ENCODE measurements at places on chromosomes 7 and 10.

GRCh38 chr7:127997226-127997922 lies 33.9 kb downstream of the LRRC4 start:
- no peak for DNase-seq

DNA sequence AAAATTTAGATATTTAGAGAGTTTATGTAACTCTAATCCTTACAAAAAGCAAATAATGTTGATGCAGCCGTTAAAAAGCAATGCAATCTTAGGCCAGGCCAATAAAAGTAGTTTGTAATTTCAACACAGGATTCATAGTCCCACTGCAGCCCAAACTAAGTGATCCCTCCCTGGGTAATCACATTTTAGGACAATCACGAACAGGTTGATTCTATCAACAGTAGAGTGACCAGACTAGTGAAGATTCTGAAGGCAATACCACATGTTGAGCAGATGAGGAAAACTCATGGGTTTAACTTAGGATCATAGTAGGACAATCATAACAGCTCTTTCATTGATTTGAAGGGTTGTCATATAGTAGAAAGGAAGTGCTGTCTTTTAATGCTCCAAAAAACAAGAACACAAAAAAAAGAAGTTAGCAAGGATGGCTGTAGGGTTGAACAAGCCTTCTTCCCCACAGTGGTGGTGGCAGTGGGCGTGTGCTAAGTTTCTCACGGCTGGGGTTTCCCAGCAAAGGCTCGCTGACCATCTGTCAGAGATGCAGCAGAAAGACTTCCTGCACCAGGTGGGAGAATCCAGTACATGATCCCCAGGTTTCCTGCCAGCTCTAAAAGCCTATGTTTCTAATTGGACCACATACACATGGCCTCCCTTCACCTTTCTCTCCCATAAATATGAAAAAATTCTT lies 212.2 kb downstream of the CHRM2 start:
- no peak for DNase-seq

DNA sequence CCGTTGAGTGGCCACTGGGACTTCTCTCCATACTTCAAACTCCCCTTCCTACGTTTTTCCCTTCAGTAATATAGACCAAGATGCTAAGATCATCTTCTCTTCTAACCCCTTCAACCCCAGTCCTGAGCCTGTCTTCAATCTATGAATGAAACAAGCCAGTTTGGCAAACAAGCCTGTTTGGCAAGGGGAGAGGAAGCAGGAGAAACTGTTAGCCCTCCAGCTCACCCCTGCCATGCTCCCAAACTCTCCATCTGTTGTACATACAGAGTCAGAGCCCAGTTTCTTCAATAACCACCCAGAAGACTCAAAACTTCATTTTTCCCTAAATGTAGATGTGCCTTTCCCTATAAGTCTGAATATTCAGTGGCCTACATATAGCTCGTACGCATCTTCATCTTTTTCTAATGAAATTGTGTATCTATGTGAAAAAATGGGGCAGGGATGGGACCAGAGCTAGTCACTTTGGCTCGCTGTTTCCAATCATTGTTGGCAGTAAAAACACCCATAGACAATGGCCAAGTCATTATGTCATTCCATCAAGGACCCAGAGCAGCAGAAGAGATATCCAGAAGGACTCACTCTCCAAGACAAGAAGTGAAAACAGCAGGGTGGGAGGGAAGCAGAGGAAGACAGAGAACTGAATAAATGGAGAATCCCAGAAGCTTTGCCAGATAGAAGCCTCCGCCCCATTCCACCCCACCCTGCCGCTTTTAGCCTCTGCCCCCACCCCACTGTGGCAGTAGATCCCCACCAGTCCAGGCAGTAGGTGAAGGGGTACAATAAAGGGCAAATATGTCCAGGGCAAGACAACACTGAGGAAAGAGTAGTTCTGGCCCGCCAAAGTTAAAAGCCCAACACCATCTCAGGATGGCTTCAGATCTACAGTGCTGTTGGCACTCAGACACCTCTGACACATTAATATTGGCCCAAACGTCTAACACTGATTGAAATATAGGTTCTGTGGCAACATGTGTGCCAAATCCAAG lies 87.3 kb downstream of the DOCK4 start:
- no peak for DNase-seq

DNA sequence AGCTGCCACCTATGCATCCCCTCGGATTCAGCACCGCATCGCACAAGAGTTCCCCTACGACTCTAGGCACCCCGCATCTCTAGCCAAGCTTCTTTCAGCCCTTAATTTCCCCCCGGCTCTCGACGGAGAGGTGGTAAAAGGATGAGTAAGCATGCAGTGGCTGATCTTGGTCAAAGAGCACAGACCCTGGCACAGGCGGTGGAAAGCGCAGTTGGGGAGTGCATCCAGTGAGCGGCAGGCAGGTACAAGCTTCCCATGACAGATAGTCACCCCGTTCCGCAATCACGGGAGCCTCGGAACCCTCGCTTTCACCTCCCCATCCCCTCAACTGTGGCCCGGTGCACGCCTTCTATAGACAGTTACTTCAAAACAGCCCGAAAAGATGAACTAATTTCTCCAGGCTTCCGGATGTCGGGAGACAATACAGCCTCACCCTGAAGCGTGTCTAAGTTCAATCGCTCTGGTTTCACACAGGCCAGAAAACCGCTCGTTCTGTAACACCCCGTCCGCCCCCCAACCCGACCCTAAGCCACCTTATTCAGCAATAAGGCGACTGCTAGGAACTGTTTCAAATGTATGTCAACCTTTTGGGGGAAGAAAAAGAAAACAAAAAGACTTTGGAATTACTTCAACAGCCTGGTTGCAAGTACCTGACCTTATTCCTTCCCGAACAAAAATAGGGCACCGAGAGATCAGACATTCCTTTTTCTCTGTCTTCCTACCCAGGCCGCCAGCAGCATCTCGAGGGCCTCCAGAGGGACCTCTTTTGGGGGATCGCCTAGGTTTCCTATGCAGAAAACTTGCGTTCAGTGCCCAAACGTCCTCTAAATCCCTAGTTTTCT lies 1.4 kb downstream of the RHEB start:
- no peak for DNase-seq

GRCh38 chr7:134724606-134725005 lies 54.8 kb upstream of the CALD1 start:
- DNase-seq, result peak; percentile 24

GRCh38 chr10:130497056-130498010 lies 361.1 kb downstream of the GLRX3 start:
- no peak for DNase-seq

DNA sequence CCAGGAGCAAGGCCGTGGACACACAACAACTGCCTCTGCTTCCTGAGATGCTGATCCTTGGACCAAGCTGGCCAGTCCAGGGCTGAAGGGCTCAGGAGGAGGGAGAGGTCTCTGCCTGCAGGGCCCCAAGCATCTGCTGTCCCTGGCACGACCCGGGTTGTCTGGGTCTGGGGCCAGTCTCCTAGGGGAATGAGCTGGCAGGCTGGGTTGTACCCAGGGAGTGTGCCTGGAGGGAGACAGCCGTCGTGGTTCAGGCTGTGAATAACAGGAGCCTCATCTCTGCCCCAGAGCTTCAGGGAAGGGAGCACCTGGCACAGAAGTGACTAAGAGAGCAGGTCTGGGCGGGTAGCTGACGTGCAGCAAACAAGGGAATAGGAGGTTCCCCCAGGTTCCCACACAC lies 17.9 kb upstream of the SERPINE1 start:
- peak; percentile 96 for DNase-seq

GRCh38 chr10:36538953-36539586 lies 586.3 kb upstream of the ANKRD30A start:
- peak; percentile 21 for DNase-seq

DNA sequence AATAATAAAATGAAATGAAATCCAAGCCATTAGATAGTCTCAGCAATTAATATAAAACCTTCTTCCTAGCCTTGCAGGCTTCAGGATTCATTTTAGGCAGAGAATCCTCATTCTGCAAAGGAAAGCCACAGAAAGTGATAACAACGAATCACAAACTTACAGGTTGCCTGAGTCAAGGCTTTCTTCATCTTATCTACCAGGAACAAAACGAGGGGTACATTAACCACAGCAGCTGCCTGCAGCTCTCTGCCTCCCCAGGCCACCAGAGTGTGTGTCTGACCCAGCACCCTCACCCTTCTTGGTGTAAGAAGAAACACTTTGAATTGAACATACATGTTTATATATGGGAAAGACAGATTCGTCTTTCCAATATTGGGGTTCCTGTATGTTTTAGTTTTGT lies 12.5 kb upstream of the TNS3 start:
- DNase-seq, result no peak

- DNase-seq, result no peak
These were observed 284.9 kb downstream of the OTUD1 start for GRCh38 chr10:23723796-23724195.

DNA sequence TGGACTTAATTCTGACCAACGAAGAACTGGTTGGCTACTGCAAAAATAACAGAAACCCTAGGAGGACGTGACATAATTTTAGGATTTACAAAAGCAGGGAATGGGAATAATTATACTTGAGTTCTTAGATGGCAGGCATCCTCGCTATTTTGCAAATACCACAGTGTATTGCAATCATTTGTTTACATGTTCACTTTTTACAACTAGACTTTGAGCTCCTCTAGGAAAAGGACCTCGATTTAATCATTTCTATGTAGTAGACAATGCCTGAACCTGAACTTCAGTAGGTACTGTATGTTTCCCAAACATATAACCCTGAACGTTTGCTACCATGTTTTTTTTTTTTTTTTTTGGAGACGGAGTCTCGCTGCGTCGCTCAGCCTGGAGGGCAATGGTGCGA lies 137.7 kb downstream of the CNOT4 start:
- DNase-seq, result no peak

DNA sequence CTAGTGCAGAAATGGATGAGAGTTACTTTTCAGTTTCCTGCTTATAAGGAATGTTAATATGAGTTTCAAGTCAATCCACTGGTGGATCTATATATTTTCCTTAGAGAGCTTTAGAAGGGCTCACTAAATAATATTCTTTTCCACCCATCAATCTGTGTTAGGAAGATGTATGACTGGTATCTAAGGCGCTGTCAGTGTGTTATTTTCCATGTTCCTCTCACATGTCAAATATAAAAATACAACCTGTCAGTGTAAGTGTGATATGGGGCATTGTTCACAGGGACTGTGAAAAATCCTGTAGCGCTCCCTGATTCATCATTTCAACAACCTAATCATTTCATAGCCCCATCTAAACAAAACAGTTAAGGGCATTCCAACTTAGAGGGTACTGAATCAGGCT lies 203.1 kb downstream of the TMEM26 start:
- DNase-seq, result no peak

DNA sequence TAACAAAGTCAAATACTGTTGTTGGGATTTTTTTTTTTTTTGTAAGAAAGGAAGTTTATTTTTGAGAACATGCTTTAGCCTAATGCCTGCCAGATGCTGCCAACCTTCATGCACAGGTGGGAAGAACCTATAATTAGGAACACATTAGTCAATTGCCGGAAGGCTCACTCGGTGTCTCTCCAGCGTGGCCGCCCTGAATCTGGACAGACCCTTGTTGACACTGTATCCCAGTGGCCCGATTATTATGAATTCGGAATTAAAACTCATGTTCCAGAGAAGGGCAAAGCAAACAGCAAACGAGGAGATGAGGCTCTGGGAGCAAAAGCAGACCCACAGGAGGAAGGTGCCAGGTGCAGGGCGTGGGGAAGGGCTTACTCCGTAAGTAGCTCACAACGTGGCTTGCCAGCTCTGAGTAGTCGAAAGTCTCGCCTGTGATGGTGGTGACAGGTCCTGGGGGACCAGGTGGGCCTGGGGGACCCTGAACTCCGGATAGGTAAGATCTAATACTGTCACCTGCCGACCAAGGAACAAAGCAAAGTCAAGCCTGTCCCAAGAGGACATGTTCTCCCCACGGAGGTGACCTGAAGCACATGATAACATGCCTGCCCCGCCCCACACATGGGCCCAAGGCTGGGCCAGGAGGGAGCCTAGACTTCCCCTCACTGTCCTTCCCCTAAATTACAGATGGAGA lies 48.3 kb downstream of the COL17A1 start:
- no peak for DNase-seq

- DNase-seq, result no peak
These were observed 74.7 kb upstream of the ITPRID1 start for GRCh38 chr7:31439165-31439564.

- DNase-seq, result peak; percentile 27
These were observed 132.3 kb upstream of the POT1 start for GRCh38 chr7:125061776-125062397.

DNA sequence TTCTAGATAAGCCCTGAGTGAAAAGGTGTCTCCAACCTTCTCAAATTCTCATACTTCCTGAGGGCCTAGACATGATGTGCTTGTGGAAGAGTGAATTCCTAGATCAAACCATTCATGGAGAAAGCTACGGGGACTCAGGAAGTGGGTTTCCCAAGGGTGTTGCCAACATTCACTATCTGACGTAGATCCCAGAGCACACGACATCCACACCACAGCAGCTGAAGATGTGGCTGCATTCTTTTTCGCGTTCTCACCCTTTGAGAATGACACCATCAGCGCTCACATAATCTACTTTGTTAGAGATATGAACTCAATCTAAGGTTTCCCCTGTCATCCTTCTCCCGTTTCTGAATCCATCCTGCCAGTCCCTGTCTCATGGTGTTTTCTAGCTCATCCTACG lies 290.8 kb downstream of the DNAJB6 start:
- DNase-seq, result no peak

DNA sequence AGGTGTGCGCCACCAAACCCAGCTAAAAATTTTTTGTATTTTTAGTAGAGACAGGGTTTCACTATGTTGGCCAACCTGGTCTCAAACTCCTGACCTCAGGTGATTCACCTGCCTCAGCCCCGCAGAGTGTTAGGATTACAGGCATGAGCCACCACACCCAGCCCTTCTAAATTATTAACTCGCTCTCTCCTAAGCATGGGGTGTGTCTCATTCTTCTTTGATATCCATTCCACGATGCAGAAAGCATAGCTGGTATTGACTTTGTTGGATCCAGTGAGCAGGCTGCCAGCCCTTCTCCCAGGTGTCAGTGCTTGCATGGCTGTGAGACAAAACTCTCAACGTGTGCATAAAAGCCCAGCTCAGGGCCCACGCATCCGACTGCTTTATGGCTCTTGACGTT lies 254.1 kb upstream of the PFKP start:
- DNase-seq, result no peak

- DNase-seq, result peak; percentile 7
These were observed 822.3 kb downstream of the PHTF2 start for GRCh38 chr7:78620920-78621319.

DNA sequence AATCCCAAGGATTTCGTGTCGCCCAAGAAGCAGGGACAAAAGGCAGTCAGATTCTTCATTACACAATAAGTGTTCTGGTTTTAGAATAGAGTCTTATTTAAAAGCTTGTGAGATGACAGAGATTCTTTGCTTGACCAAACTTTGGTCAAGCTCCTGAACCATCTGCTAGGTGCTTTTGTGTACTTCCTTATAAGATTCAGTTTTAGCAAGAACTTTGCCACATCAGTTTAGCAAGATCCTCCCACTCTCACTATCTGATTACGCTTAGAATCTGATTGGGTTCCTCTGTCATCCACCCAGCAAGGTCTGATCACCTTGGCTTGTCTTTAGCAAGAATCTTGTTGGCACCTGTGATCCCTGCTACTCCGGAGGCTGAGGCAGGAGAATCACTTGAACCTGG lies 38.2 kb upstream of the SDHAF3 start:
- no peak for DNase-seq

GRCh38 chr7:154862153-154862791 lies 140.7 kb downstream of the PAXIP1 start:
- no peak for DNase-seq

- DNase-seq, result peak; percentile 57
These were observed 65.3 kb downstream of the CUZD1 start for GRCh38 chr10:122780391-122780790.

- DNase-seq, result no peak
These were observed 73.1 kb downstream of the MKLN1 start for GRCh38 chr7:131400681-131401176.

Measured in RWPE1 (cell line).